Stimulated activated naive CD8-positive, alpha-beta T cell treated with anti-CD3 and anti-CD28 coated beads, Interleukin-15, Interleukin-2, amounts not matched to agents 100 U/mL and 50 U/mL, for 24 hours (primary cell): ENCODE measurements at places on chromosomes 5 and 9.

GRCh38 chr5:21121213-21121612 is 1133.2 kb upstream of the CDH18 start:
- no peak for DNase-seq

- DNase-seq = no peak
Measured at GRCh38 chr5:1548702-1549474, 25.1 kb upstream of the LPCAT1 start.

DNA sequence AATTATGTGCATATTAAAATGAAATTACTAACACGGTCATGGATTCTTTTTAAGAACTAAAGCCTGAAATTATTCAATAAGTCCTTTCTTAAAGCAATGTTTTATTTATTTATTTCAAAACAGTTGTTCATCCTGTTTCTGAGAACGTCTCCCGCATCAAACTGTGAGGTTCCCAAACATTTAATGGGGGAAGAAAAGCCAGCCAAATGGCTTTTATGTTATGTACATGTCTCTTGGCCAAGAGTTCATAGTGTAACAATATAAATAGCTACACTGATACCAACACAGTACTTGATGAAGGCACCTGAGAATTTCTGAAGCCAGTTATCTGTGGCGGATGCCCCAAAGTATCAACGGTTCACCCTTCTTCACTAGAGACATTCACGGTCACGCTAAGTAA is 15.7 kb downstream of the TTF1 start:
- no peak for DNase-seq

DNA sequence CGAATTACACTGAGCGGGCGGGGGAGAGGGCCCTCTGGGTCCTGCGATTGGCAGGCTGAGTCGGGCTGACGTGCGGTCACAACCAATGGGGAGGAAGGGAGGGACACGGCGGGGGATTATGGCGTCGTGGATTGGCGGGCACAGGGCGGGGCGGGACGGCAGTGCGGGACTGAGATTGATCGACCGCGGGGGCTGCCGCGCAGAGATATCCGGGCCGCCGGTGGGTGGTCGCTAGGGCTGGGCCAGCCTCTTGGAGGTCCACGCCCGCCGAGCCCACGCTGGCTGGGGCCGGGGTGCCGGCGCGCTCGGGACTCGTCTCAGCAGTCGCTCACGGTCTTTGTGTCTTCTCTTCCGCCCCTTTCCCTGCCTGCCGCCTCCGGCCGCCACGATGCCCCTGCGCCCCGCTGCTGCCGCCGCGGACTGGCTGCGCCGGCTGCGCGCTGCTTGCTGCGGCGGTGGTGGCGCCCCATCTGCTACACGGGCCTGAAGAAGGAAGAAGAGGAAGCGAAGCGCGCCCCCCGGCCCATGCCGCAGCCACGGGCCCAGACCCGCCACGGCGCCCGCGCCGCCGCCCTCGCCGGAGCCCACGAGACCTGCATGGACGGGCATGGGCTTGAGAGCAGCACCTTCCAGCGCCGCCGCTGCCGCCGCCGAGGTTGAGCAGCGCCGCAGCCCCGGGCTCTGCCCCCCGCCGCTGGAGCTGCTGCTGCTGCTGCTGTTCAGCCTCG is at the start of gene RGMB:
RGMB (plus strand) TSS at position 200 of the 728 bp plus-strand sequence; CDS start at position 608, 408 bp downstream.
- DNase-seq = peak; percentile 89

- DNase-seq = no peak
Measured at GRCh38 chr5:13227513-13227912, 717.0 kb downstream of the DNAH5 start.

GRCh38 chr5:69029292-69029691 is 64.5 kb upstream of the SLC30A5 start:
- DNase-seq = no peak

DNA sequence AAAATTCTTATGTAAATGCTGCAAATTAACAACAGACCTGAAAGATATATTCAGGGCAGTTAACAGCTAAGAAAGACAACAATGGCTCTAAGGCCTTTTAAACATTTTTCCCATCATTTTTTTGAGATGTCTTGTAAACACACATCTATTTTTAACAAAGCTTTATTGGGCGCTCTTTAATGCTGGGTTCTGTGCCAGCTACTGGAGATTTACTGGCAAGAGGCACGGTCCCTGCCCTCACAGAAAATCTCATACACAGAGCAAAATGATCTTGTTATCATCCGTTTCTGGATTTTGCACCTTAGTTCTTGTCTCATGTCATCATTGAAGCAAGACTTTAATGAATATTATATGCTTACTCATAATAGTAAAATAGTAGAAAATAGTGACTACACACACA is 1022.3 kb upstream of the WWC1 start:
- no peak for DNase-seq

DNA sequence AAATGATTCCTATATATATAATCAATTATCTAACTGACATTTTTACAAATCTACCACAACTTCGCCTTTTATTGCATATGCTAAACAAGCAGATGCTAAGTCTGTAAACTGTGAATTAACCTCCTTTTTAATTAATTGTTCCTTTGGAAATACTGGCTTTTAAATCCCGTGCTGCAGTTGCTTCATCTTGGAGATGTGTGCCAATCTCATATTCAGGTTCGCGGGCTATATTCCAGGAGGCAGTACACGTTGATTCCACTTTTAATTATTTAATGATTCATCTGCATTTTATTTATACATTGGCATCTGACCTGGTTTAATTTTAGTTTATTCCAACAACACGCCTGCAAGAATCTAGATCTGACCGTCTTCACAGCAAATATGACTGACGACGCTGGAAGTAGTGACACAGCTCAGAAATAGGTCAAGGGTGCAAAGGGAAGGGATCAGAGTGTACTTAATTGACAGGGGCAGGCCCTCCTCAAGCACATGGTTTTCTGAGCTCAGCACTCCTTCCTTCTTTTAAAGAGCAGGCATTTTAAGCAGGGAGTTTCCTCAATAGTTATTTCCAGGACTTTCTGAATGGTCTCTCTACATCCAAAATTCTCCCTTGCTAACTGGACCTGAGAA is 125.2 kb downstream of the GLIS3 start:
- DNase-seq = no peak

GRCh38 chr9:127058645-127059021 is 63.8 kb downstream of the ANGPTL2 start:
- DNase-seq = no peak

- DNase-seq = no peak
Measured at GRCh38 chr5:108111736-108112135, 270.2 kb downstream of the FBXL17 start.

DNA sequence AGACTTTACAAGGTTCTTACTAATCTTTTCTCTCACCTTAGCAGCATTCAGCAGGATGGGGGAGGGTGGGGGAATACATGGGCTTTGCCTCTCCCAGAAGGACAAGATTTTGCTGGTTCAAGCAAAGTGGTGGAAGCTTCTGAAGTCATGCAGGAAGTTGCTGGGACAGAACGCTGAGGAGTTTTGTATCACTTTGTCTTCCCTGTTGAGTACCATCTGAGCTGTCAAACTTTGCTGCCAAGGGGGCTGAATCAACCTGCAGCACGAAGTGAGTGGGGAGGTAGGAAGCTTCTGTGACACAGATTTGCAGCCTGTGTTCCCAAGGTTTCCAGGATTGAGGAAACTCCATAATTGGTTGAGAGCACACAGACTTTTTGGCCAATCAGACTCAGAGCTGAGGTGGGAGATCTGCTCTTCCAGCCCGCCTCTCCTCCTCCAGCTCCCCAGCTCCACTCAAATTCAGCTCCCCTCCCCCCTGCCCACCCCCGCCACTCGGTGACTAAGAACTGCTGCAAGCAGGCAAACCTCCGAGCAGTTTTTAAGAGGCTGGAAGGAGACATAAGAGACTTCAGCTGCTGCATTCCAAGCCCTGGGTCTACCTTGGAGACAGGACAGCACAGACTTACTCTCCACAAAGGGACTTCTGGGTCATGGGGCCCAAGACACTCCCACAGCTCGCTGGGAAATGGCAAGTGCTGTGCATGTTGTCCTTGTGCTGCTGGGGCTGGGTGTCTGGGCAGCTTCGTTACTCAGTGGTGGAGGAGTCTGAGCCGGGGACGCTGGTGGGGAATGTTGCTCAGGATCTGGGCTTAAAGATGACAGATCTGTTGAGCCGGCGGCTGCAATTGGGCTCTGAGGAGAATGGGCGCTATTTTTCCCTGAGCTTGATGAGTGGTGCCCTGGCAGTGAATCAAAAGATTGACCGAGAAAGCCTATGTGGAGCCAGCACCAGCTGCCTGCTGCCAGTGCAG is at the start of gene PCDHGC5:
PCDHGC5 (plus strand) TSS at position 491 of the 971 bp plus-strand sequence; CDS start at position 651, 160 bp downstream.
- no peak for DNase-seq

- DNase-seq = no peak
Measured at GRCh38 chr5:119356612-119357188, 881 bp downstream of the TNFAIP8 start.

DNA sequence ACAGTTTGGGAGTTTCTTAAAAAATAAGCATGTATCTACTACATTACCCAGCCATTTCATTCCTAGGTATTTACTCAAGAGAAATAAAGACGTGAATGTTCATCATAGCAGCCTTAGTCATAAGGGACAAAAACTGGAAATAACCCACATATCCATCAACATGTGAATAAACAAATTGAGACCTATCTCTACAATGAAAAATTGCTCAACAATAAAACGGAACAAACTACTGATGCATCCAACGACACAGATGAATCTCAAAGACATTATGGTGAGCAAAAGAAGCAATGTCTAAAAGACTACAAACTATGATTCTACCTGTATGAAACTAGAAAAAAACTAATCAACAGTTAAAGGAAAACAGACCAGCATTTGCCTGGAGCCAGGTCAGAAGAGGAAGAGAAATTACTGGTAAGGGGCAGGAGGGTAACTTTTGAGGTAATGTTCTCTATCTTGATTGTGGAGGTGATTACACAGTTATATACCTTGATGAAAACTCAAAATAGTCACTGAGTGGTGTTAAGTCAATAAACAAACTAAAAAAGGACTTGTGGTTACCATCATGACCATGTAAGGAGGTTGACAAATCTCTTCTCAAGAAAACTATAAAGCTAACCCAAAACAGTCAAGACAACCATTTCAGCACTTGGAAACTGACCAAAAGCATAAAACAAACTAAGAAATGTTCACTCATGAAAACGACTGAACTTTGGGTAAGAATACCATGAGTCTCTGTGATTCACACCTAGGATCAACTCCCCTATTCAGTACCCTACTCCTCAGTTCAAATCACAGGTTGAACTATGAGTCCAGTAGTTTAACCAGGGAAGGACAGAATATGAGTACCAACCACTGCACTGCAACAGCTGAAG is 10.4 kb downstream of the UIMC1 start:
- DNase-seq = no peak

DNA sequence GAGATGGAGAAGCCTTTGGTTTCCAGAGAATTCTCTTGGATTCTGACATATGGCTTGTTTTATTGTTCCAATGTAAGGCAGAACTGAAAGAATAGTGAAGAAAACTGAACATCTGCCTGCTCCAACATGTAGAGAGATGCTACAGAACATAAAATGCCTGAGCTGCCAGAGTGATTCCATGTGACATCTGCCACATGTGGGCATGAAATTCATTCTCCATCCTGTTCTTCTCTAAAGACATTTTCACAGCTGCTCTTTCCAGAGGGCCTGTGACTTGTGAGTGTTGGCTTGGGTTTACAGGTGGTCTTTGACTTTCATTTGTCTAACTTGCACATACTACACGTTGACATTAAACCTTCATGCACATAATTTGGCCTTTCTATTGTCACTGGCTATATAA is 33.7 kb upstream of the TXN start:
- DNase-seq = no peak

GRCh38 chr5:123929055-123929474 is 417.1 kb downstream of the CSNK1G3 start:
- DNase-seq = no peak

DNA sequence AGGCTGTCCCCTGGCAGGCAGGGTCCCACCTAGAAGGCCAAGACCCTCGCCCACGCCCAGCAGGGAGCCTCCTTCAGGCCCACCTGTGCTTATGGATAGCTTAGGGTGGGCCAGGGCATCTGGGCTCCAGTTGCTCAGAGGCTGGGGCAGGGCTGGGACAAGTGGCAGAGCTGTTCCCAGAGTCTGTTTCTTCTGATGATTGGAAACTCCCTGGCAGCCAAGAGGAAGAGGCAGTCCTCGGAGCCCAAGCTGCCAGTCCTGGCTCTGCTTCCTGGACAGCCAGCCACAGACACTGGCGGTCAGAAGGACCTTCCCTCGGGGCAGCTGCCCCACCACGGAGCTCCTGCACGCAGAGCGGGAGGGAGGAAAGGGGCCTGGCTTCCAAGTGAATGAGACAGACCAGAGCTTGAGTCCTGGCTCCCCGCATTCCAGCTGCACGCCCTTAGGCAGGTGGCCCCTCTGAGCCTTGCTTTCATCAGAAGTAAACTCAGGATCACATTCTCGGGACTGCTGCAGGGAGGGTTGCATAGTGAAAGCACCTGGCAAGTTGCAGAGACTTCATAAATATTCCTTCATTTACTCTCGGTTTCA is 37.9 kb upstream of the GABRP start:
- no peak for DNase-seq

- no peak for DNase-seq
Measured at GRCh38 chr9:20760246-20760891, 76.3 kb downstream of the FOCAD start.

DNA sequence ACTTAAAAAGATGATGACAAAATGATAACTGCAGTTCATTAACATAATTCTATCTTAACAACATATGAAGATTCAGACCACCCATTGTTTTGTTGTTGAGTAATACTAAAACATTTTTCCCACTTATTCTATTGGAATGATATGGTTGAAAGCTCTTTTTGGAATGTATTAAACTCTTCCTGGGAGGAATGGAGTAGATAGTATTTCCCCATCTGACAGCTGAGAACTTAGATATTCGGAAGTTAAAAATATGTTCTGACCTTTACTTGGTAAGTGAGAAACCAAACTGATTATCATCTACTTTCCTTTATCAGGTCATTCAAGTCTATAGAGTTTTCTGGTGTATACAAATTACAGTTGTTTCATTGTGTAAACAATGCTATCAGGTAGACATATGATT is 452.9 kb downstream of the CSNK1G3 start:
- DNase-seq = no peak

DNA sequence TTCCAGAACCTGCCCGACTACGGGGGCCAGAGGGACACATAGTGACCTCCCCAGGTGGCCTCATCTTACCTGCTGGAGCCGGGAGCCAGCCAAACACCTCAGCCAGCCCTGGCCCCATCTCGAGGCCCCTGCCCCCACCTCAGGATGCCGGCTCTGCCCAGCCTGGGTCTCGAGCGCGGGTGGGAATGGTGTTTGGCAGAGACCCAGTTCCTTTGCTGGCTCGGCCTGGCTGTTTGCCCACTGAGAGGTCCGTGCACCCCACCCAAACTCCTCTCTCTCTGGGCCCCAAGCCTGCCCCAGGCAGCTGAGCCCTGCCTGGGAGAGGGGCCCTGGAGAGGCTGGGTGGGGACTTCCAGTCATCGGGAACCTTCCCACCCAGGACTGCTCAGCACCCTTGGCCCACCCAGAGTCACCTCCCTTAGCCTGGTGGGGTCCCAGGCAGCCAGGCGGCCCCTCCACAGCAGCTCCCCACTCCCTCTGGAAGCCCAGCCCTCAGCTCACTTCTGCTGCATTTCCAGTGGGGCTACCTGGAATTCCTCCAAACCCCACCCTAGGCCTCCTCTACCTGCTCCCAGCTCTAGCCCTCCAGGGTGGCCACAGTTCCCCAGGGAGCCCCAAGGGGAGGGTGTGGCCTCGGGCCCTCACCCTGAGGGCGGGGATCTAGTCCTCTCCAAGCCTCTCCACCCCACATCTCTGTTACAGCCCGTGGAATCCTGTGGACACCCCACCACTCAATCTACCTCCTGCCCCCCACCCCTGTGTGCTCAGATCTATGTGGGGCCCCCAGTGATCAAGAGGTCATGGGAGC is 42.4 kb upstream of the UBAC1 start:
- DNase-seq = no peak
